ENCODE measurements at places on chromosomes 16 and 17.

GRCh38 chr16:51003850-51004566 lies 147.1 kb downstream of the SALL1 start:
- DNase-seq = no peak

GRCh38 chr16:57606847-57607501 lies 21.5 kb upstream of the ADGRG1 start:
- DNase-seq = peak; percentile 82

- DNase-seq = peak; percentile 48
Measured at GRCh38 chr17:1460233-1460632, 4.2 kb upstream of the CRK start.

DNA sequence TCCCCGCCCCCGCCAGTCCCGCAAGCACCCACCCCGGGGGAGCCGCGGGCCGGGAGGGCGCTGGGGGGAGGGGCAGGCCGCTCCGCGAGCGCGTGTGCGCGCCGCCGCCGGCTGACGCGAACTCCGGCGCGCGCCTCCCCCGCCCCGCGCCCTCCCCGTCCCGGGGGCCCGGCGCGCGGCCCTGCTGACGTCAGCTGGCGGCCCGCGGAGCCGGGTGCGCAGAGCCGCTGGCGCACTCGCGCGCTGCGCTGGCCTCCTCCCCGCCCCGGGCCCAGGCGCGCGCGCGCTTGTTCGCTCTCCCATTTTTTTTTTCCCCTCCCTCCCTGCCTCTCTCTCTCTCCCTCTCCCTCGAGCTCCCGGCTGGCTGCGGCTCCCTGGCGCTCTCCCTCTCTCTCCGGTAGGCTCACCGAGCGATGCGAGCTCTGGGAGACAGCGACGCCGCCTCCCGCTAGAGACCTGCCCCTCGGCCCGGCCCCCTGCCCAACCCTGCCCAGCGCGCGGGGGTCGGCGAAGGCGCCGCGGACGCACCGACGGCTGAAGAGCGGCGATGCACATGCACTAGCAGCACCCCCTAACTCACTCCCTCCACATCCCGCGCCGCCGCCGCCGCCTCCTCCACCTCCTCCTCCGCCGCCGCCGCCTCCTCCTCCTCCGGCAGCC lies at the start of gene GNAO1:
TSS of gene GNAO1 (plus strand) at position 334 of the 660 bp plus-strand sequence. CDS start 747 bp downstream, outside the sequence.
- peak; percentile 2 for DNase-seq

- no peak for DNase-seq
Measured at GRCh38 chr17:83183951-83184506, 104.6 kb downstream of the METRNL start.

DNA sequence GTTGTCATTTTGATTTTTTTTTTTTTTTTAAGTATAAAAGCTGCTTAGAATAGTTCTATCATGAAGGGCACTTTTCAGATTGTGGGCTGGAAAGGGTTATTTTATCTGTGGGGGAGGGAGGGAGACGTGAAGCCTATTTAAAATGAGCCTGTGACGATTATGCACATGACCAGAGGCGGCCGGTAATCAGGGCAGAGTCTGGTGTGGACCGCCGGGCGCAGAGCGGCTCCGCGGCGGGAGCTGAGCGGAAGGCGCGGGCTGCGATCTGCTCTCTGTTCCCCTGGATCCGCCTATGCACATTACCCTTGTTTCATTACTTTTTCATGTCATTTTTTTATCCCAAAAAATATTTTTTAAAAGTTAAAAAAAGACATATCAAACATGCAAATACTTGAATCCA lies 23.5 kb downstream of the TMC6 start:
- DNase-seq = no peak

GRCh38 chr17:76791053-76791980 lies 53.4 kb downstream of the MFSD11 start:
- DNase-seq = no peak

- peak; percentile 79 for DNase-seq
Measured at GRCh38 chr16:84738255-84739038, 38.6 kb downstream of the USP10 start.

DNA sequence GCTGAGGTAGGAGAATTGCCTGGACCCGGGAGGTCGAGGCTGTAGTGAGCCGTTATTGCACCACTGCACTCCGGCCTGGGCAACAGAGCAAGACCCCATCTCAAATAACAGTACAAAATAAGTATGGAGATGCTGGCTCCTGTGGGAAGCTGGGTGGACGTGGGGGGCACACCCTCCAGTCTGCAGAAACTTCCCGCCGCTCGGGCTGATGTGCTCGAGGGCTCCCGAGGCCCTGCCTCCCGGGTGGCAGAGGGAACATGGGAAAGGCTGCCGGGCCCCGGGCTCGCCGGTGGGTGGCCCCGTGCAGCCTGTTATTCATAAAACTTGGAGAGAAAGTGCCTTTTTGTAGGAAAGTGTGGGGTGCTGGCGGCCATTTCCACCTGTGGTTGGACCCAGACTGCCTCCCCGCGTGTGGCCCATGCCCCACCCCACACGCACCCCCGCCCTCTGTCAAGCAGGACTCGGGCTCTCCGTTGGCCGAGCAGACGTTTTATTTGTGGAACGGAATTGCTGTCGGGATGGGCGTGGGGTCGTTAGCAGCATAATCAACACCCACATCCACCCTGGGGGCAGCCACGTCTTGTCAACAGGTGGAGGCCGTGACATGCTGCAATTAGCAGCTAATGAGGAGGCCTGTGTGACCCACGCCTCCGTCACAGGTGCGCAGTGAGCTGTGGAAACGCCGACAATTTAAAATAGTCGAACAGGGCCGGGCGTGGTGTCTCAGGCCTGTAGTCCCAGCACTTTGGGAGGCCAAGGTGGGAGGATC lies 7.4 kb upstream of the CIAO3 start:
- no peak for DNase-seq

DNA sequence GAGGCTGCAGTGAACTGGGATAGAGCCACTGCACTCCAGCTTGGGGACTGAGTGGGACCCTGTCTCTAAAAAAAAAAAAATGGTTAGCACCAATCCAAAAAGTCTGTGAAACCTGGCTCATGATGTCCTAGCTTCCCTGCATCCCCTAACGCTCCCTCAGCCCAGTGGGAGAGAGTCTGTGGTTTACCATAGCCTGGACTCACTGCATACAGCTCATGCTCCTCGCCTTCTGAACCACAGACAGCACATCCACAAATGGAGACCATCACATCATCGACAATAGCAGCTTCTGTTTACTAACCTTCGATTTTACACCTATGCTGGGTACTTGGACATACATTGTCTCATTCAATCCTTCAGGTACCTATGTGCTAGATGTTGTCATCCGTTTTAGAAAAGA lies 43.6 kb downstream of the NLRC5 start:
- DNase-seq = peak; percentile 59

- DNase-seq = peak; percentile 87
Measured at GRCh38 chr17:75124041-75124818, 7.3 kb downstream of the NT5C start.

- DNase-seq = peak; percentile 85
Measured at GRCh38 chr17:5249615-5250014, 15.0 kb upstream of the SCIMP start.

DNA sequence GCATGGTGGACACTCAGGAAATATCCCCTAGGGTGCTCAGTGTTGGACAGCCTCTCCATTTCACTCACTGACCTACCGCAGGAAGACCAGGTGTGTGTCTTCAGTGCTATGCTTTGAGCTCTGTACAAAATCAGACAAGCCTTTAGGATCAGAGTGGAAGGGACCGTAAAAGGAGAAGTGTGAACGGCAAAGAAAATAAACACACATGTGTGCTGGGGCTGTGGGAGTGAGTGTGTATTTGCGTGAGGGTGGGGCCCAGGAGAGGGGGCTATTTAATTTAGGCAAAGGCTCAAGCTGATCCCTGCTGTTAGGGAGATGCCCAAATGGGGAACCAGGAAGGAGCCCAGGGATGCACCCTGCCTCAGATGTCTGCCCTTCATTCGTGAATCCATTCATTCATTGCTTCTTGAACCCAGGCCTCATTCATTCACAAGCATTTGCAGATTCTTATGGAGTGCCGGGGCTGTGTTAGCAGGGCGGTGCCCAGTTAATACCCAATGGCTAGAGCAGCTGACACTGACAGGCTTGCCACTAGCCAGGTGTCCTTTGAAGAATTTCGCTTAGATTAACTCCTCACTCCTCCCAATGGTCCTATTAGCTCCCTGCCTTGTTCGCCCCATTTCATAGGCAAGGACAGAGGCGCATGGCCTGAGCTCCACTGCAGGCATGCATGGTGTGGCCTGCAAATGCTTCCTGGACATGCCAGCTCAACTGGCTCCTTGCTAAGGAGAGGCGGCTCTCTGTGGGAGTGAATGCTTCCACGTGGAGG lies 296.7 kb upstream of the FOXF1 start:
- DNase-seq = no peak

DNA sequence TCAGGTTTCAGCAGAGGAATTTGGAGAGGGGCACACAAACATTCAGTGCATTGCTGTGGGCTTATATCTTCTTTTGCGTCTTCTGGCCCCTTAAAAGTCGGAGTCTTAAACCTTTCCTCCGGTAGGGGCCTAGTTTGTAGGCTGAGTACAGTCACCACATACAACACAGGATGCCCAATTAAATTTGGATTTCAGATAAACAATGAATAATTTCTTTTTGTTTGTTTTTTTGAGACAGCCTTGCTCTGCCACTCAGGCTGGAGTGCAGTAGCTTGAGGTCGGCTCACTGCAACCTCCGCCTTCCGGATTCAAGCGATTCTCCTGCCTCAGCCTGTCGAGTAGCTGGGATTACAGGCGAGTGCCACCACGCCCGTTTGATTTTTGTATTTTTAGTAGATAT lies 26.7 kb upstream of the ADORA2B start:
- DNase-seq = no peak

DNA sequence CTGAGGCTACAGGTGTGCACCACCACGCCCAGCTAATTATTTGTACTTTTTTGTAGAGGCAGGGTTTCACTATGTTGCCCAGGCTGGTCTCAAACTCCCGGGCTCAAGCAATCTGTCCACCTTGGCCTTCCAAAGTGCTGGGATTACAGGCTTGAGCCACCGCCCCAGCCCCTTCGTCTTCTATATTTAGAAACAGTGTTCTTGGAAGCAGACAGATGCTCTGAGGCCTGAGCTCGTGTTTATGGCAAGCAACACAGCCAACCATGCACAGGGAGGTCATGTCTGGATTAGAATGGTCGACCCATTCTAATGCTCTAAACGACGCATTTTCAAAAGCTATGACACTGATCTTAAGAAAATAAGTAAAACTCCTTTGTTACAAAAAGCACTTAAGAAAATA lies 16.6 kb downstream of the TMEM204 start:
- DNase-seq = peak; percentile 41

DNA sequence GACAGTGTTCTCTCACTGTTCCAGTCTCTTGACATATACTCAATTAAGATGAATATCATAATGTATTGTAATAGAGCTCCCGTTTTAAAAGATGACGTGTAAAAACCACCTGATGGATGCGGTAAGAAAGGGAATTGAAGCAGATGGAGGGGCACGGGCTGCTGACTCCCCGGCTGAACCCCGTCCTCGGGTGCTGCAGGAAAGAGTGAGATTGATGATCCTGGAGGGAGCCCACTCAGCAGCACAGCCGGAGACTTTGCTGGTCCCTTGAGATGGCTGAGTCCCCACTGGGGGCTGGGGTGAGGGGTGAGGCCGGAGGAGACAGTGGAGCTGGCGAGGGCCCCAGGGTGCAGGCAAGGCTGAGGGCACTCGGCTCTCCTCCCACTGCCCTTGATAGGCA lies 217.4 kb downstream of the RPTOR start:
- DNase-seq = no peak
